ENCODE measurements at places on chromosomes 1 and 21.
A peak's percentile ranks its signal among the peaks of the same experiment; 100 is the strongest.

- no peak for DNase-seq
These were observed 3.5 kb downstream of the MOB3C start for GRCh38 chr1:46612937-46613660.

GRCh38 chr1:239125893-239126292 is 260.5 kb upstream of the CHRM3 start:
- DNase-seq = no peak

- peak; percentile 18 for DNase-seq
These were observed 66.1 kb downstream of the ADARB1 start for GRCh38 chr21:45140346-45140940.

DNA sequence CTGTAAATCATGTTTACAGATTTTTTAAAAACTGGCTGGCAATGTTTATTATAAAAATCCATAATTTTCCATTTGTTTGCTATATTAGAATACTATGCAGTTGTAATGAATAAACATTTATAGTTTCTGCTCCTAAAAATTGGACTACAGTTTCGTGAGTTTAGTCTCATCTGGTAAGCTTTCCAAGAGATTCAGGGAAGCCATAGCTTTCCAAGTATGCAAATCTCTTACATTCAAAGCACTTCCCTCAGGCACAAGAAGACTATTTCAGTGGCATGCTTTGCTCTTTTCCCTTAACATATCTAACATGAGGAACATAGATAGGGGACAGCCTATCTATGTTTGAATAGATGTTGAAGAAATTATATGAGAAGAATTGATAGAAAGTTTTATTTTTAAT is 77.2 kb downstream of the ADGRL2 start:
- DNase-seq = no peak

GRCh38 chr1:25651824-25652741 is 35.5 kb downstream of the MAN1C1 start:
- no peak for DNase-seq
